Foreskin keratinocyte (primary cell): ENCODE measurements at places on chromosomes 6 and 20. TPM values are rescaled to one million over a fixed set of nuclear protein-coding genes. Genes with fewer than 3 reads are reported as not detected.

The PNLDC1 gene
- 0.03 and 0.66 TPM in 2 replicates for polyA plus RNA-seq

GRCh38 chr6:139762587-139763031 is 388.2 kb upstream of the CITED2 start:
- DNase-seq, result no peak

The TGM3 gene
- not detected in 2 replicates for polyA plus RNA-seq

- DNase-seq, result no peak
Observed at GRCh38 chr20:3209257-3209945, at the start of gene ITPA. ITPA (plus strand) TSS chr20:3209498; CDS start chr20:3209552, 54 bp downstream.

DNA sequence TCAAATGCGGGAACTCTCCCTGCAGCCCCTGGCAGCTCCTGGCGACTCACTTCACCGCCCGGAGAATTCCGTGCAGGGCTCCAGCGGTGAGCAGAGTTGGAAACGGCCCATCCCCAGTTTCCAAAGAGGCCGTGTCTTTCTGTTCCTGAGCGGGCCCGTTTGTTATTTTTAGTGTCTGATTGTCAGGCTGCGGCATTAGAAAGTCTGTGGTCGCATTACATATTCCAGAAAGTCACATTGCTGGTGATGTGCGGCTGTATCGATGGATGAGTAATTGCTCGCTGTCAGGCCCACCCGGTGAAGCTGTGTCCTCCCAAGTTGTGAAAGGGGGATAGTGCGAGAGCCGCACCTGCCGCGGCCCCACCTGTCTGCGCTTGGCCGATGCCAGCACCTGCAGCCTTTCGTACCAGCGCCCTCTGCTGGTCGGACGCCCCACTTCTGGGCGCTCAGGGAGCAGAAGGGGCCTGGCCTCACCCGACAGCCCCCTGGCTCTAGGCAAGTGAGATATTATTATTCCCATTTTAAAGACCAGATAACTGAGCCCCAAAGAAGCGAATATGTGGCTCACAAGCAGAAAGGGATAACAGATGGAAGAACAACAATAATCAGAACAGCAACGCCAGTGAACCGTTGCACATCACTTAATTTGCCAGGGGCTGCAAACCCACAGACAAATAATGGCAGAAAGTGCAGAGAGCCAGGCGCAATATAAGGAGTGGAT is 244.9 kb downstream of the TSHZ2 start:
- DNase-seq, result no peak

The CTCFL gene
- polyA plus RNA-seq, result not detected in 2 replicates

DNA sequence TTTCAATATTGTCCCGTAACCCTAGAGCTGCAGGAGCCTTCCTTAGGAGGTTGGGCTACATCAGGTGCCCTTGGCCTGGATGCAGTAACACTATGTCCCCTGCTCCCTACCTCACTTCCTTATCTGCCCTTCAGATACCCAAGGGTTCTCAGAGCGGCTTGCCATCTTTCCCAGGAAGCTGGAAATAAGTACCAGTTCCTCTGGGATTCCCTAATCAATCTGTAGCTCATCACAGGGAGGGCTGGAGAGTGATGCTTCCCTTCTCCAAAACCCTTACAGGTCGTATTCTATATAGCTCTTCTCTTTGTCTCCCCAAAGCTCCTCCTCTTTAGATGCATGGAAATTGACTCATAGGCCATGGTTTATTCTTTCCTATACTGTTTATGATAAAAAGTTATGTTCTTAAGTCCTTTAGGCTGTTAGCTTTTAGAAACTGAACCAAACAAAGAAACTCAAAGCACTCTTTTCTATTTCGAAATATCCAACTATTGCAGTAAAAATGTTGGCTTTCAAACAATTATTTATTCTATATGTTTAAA is 4.2 kb downstream of the MYCT1 start:
- no peak for DNase-seq

GRCh38 chr20:52193133-52193532 is 1.6 kb upstream of the ZFP64 start:
- DNase-seq, result no peak

The CCDC170 gene
- 0.02 and 0.03 TPM in 2 replicates for polyA plus RNA-seq

GRCh38 chr6:97177905-97178304 is 105.1 kb downstream of the MMS22L start:
- no peak for DNase-seq

The PKIB gene
- polyA plus RNA-seq, result 0.94 and 2.8 TPM in 2 replicates

DNA sequence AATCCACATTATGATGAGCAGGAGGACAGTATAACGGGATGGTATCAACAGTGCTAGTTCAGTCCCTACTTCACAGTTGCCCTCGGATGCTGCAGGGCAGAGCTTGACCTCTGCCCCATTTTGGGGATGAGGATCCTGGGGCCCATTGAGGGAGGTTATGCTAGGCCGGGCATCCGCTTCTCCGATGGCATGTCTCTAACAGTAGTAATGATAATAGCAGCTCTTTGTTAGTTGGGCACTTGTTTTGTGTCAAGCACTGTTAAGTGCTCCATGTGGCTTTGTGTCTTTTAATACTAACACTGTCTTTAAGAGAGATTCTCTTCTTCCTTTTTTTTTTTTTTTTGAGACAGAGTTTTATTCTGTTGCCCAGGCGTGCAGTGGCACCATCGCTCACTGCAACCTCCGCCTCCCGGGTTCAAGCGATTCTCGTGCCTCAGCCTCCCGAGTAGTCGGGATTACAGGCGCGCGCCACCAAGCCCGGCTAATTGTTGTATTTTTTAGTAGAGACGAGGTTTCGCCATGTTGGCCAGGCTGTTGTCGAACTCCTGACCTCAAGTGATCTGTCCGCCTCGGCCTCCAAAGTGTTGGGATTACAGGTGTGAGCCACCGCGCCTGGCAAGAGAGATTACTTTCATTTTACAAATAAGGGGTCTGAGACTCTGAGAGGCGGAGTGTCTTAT is 1.1 kb downstream of the MAPRE1 start:
- DNase-seq, result peak; percentile 8

DNA sequence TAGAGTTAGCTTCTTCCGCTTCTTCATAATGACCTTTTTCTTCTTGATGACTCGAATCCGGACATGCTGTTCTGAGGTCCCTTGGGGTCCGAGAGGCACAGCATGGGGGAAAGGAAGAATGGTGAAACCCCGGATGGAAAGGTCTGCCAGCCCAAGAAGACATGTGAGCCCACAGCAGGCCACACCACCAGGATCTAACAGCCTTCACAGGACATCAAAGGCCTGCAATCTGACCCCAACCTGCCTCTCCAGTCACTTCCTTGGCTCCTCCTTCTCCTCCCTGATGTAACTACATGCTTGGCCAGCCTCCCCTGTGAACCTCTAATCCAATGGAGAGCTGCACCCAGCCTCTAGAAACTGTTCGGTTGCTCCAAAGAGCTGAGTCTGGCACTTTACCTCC is 1.6 kb downstream of the CPXM1 start:
- DNase-seq, result no peak

The LIN28B gene
- polyA plus RNA-seq, result not detected in 2 replicates

- DNase-seq, result no peak
Observed at GRCh38 chr6:15949982-15950381, 178.9 kb upstream of the MYLIP start.

- DNase-seq, result no peak
Observed at GRCh38 chr6:73508776-73509175, 12.1 kb downstream of the EEF1A1 start.

DNA sequence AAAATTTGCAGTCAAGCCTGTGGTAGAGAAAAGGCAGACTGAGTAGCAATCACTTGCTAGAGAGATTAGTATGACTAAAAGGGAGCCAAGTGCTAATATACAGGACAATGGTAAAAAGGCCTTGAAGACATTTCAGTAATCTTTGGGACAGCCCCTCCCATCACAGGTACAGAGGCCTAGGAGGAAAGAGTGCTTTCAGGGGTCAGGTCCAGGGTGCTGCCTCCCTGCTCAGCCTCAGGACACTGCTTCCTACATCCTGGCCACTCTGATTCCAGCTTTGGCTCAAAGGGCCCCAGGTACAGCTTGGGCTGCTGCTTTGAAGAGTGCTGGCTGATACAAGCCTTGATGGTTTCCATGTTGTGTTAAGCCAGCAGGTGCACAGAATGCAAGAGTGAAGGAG is 543.5 kb downstream of the MMUT start:
- no peak for DNase-seq

The HLA-DQA1 gene
- polyA plus RNA-seq, result not detected in 2 replicates

DNA sequence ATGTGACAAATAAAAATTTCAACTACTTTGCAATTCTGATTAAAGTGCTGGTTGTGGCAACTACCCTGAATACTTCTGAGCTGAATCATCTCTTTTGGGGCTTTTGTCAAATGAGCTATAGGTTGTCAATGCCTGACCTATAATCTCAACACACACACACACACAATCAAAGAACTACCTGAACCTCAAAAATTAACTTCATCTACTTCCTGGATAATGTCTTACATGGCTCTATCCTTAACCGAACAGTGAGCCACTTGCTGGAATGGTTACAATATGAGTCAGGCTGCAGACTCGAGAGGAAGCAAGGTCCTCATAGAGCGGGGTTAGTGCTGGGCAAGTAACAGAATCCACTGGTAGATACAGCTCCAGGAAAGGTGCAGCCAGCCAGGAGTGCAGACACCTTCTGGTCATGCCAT is 70.6 kb upstream of the DST start:
- peak; percentile 62 for DNase-seq

The NNAT gene
- polyA plus RNA-seq, result 1.0 and 1.2 TPM in 2 replicates

The ZSCAN31 gene
- polyA plus RNA-seq, result 0.56 and 0.84 TPM in 2 replicates

GRCh38 chr6:136823128-136823660 is 802 bp downstream of the PEX7 start:
- DNase-seq, result no peak

The EPB41L1 gene
- 0.50 and 0.69 TPM in 2 replicates for polyA plus RNA-seq

- no peak for DNase-seq
Observed at GRCh38 chr6:165587206-165587605, 75.8 kb downstream of the PDE10A start.

DNA sequence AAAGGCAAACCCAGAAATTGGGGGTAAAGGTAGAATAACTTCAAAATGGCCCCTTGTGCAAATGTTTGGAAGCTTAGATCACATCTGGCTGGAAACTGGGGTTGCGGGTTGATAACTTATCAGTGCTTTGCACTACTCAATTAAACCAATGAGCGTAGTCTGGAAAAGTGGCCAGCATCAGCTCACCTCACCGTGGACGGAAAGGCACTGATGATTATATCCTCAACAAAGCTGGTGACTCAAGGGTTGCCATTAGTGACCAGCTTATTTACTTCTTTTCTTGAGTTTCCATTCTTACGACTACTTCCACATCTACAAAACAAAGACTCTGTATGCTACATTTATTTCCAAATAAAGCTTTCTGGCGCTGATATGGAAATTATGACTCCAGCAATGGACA is 198.5 kb upstream of the HEY2 start:
- DNase-seq, result no peak

The GRIK2 gene
- polyA plus RNA-seq, result not detected in 2 replicates

GRCh38 chr6:5457983-5458683 is 196.8 kb downstream of the FARS2 start:
- DNase-seq, result peak; percentile 34

The ESF1 gene
- 6.3 and 7.6 TPM in 2 replicates for polyA plus RNA-seq

The STMND1 gene
- polyA plus RNA-seq, result not detected in 2 replicates

GRCh38 chr6:74568861-74569260 is 637.0 kb downstream of the COL12A1 start:
- no peak for DNase-seq

DNA sequence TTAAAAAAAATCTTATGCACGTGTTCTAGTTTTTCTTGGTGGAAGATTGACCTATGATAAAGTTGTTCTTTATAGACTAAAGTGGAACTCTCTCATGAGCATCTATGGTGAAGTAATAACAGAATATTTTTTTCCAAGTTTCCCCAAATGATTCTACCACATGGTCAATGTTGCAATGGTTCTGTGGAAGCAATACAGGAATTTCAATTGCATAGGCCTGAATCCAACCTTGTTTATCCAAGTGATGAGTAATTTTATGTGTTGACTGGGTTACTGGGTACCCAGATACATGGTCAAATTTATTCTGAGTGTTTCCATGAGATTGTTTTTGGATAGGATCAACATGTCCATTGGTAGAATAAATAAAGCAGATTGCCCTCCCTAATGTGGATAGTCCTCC is 581.5 kb downstream of the MMUT start:
- no peak for DNase-seq

The GMPR gene
- 0.56 and 1.0 TPM in 2 replicates for polyA plus RNA-seq

GRCh38 chr6:134378426-134378825 is 60.5 kb upstream of the SGK1 start:
- no peak for DNase-seq

- DNase-seq, result no peak
Observed at GRCh38 chr20:62293111-62293784, 9.5 kb upstream of the ADRM1 start.

The TCP11 gene
- 0.03 TPM in 1 of 2 replicates, not detected in the other for polyA plus RNA-seq

The CLPSL2 gene
- polyA plus RNA-seq, result not detected in 2 replicates

DNA sequence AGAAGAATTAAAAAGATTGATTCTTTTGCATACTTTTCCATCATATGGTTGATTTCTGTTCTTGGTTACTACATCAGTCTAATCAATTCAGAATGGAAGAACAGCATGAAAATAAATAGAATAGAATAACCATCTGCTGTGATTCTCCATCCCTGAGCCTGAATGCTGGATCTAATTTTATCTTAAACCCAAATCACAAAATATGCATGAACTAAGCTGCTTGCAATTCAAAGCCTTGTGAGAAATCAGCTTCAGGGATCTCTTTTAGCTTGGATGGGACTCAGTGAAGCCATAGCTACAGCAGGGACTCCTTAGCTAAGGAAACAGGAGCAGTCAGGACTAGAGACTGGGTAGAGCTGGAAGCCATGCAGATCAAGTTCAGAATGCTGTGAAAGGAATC is 74.1 kb downstream of the TPBG start:
- no peak for DNase-seq

DNA sequence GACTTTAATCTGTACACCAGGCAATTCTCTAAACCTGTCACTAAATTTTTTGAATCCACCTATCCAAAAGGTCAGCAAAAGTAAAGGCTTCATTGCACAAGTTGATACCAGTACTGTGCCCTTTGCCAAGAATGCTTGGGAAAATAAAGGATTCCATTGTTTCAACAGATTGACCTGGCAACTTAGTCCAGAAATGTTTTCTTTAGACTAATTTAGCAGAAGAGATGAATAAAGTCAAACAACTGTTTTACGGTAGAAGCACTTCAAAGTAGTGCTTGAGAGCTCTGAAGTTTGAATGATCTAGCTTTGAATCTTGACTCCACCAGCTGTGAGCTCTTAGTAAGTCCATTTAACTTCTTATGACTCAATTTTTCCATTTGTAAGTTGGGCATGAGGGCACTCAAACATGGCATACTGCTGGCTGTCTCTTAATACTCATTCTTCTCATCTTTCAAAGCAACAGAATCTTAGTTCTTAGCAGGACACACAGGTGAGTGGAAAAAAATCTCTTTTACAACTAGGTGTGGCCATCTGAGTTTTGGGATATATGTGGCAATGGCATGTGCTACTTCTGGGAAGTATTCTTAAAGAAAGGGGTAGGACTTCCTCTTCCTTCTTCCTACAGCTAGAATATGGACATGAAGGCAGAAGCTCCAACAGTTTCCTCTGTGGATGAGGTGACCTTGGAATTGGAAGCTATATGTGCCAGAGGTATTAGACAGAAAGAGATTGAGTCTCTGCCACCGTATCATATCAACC is 55.9 kb upstream of the LOC128125822 start:
- peak; percentile 21 for DNase-seq

- no peak for DNase-seq
Observed at GRCh38 chr20:49446808-49447207, 35.7 kb downstream of the KCNB1 start.

The PLN gene
- polyA plus RNA-seq, result not detected in 2 replicates
